ENCODE measurements at places on chromosomes 5 and 9. TPM values are rescaled to one million over a fixed set of nuclear protein-coding genes. Genes with fewer than 3 reads are reported as not detected.

GRCh38 chr5:20522905-20523482 is 535.0 kb upstream of the CDH18 start:
- no peak for DNase-seq
- no peaks in the 10 kb centered on the region for H3K36me3 ChIP-seq
- H3K27ac ChIP-seq = no peak overlapping the region
- no peaks in the 10 kb centered on the region for H3K27me3 ChIP-seq

DNA sequence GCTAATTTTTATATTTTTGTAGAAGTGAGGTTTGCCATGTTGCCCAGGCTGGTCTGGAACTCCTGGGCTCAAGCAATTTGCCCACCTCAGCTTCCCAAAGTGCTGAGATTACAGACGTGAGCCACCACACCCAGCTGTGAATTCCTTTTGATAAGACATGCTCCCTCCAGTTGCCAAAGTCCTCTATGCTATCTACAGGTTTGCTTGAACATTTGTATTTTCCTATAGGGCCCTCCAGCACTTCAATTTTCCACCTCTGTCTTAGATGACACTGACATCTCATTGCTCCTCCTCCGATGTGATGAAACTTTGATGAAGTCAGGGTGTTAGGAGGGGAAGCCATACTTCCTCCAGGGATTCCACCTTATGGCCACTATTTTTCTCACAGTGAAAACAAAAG is 25.2 kb upstream of the CTSV start:
- H3K27me3 ChIP-seq = no peaks in the 10 kb centered on the region
- H3K36me3 ChIP-seq = no peaks in the 10 kb centered on the region
- peaks cover 18% of the 10 kb centered on the region for H3K4me1 ChIP-seq
- H3K27ac ChIP-seq = no peak overlapping the region

Gene PDZD2
- polyA plus RNA-seq = 3.1 TPM

DNA sequence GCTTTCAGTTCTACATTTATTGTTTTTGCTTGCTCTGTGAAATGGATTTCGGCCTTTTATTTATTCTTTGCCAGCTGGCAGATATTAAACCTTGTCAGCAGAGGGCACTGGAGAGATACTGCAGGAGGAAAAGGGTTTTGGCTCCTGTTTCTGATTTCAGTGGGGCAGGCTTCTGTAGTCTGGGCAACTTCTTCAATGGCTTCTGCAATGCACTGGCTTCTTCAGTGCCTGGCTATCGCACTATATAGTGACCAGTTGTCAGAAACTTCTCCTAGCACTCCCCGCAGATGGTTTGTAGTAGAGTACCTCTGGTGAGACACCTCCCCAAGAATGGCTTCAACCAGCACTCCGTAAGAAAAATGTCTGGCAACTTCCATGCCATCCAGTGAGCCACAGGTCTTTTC is 3.2 kb upstream of the NFX1 start:
- no peaks in the 10 kb centered on the region for H3K4me1 ChIP-seq
- H3K27me3 ChIP-seq = no peaks in the 10 kb centered on the region
- no peak overlapping the region for H3K4me3 ChIP-seq
- DNase-seq = no peak
- no peaks in the 10 kb centered on the region for H3K36me3 ChIP-seq

Gene CD180
- polyA plus RNA-seq = not detected

GRCh38 chr9:114811966-114812636 is 6.3 kb upstream of the TNFSF15 start:
- no peak for DNase-seq
- no peaks in the 10 kb centered on the region for H3K27me3 ChIP-seq
- H3K36me3 ChIP-seq = no peaks in the 10 kb centered on the region
- no peak overlapping the region for H3K27ac ChIP-seq
- no peaks in the 10 kb centered on the region for H3K4me1 ChIP-seq

GRCh38 chr5:173391031-173391430 is 62.8 kb upstream of the STC2 start:
- H3K36me3 ChIP-seq = no peaks in the 10 kb centered on the region
- DNase-seq = no peak
- H3K4me1 ChIP-seq = no peaks in the 10 kb centered on the region
- no peak overlapping the region for H3K27ac ChIP-seq
- no peak overlapping the region for H3K4me3 ChIP-seq

DNA sequence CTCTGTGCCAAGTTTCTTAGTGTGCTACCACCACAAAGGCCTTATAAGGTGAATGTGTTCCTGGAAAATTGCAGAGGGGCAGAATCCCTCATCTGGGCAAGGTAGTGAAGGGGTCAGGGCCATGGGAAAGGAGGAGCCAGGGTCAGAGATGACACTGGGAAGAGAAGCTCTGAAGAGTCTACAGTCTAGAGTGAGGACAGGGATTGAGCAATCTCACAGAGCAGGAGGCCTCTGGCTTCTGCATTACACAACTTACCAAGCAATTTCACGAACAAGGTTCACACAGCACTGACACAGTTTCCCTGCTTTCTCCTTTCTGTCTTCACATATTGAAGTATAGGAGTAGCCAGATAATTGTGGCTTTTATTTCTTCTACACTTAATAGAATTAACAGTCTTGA is 24.5 kb upstream of the IDNK start:
- H3K27ac ChIP-seq = no peak overlapping the region
- no peak overlapping the region for H3K4me3 ChIP-seq
- DNase-seq = no peak
- no peaks in the 10 kb centered on the region for H3K4me1 ChIP-seq
- no peaks in the 10 kb centered on the region for H3K27me3 ChIP-seq
- no peaks in the 10 kb centered on the region for H3K36me3 ChIP-seq

Gene NR5A1
- polyA plus RNA-seq = not detected

Measured in keratinocyte (primary cell).